Activated naive CD8-positive, alpha-beta T cell treated with anti-CD3 and anti-CD28 coated beads, Interleukin-2, amount 10 ng/mL, durations not matched to agents 7 days and 5 days (primary cell): ENCODE measurements at places on chromosomes 13 and 19.

- no peaks in the 10 kb centered on the region for H3K4me1 ChIP-seq
- H3K4me3 ChIP-seq, result no peak overlapping the region
- no peak for DNase-seq
- H3K27ac ChIP-seq, result no peak overlapping the region
- peaks cover 12% of the 10 kb centered on the region for H3K27me3 ChIP-seq
These were observed 29.7 kb downstream of the OLFM2 start for GRCh38 chr19:9906475-9907087.

- H3K4me3 ChIP-seq, result peak overlapping the region; percentile 81
- no peaks in the 10 kb centered on the region for H3K27me3 ChIP-seq
- peaks cover 5% of the 10 kb centered on the region for H3K4me1 ChIP-seq
- peaks cover 16% of the 10 kb centered on the region for H3K36me3 ChIP-seq
- peak overlapping the region; percentile 9 for H3K27ac ChIP-seq
- no peak for DNase-seq
These were observed 1.4 kb downstream of the BTBD2 start for GRCh38 chr19:2014131-2014571.

GRCh38 chr19:18483119-18483890, 38.6 kb downstream of the ELL start:
- H3K36me3 ChIP-seq, result no peaks in the 10 kb centered on the region
- no peak for DNase-seq
- no peak overlapping the region for H3K4me3 ChIP-seq
- H3K27me3 ChIP-seq, result no peaks in the 10 kb centered on the region
- H3K4me1 ChIP-seq, result peaks cover 45% of the 10 kb centered on the region
- no peak overlapping the region for H3K27ac ChIP-seq

DNA sequence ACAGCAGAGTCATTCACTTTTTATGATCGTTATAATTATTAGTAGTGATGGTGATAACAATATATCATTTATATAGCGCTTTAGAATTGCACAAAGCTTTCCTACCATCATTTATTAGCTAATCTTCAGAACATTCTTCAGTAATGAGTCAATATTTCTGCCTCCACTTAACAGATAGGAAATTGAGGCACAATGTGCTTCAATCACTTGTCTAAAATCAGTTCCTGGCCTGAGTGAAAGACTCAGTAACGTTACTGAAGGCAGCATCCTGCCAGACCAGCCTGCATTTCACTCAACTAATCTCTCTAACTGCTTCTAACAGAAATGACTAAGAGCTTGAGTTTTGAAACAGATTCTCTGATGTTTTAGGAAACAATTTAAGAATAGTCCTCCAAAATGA, 412.1 kb downstream of the MZT1 start:
- H3K36me3 ChIP-seq, result no peaks in the 10 kb centered on the region
- H3K27me3 ChIP-seq, result no peaks in the 10 kb centered on the region
- no peak for DNase-seq

DNA sequence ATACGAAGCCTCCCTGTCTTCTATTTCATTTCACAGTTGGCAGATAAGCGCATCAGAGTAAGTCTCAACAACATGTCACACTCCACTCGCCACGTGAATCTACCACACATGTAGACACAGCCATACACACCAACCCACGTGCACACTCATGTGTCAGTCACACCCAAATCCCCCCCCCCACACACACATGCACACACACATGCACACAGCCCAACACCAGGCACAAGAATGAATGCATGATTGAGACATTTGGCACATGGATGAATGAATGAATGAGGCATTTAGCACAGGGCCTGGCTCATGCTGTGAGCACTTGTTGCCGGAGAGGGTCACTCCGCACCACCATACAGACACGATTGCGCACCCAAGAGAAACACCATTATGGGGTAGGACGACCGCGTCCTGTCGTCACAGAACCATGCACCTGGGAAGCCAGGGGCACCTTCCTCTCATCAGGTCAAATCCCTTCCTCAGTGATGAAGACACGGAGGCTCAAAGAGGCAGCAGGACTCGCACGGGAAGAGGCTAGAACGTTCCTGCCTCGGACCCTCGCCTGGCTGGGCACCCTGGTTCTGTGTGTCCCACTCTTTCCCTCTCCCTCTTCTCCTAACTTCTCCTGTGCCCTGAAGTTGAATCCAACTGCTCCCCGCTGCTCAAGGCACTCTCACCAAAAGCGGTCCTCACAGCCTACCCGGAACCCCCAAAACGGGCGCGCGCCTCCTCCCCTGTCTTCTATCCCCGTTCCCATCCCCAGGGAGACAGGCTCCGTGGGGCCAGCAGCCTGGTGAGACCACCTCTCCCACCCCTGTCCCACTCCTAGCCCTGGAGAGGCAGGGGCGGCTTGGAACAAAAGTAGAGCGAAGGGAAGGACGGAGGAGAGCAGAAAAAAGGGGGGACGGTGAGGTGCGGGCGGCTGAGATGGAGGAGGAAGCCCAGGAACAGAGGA, 1.3 kb downstream of the MEIS3 start:
- H3K4me1 ChIP-seq, result peaks cover 25% of the 10 kb centered on the region
- no peak for DNase-seq
- H3K27me3 ChIP-seq, result peaks cover 74% of the 10 kb centered on the region
- H3K4me3 ChIP-seq, result peak overlapping the region; percentile 40
- no peak overlapping the region for H3K27ac ChIP-seq

GRCh38 chr19:916645-917322, 349 bp upstream of the KISS1R start:
- H3K36me3 ChIP-seq, result no peaks in the 10 kb centered on the region
- peaks cover 10% of the 10 kb centered on the region for H3K4me1 ChIP-seq
- H3K27me3 ChIP-seq, result peaks cover 8% of the 10 kb centered on the region
- H3K27ac ChIP-seq, result no peak overlapping the region
- H3K4me3 ChIP-seq, result peak overlapping the region; percentile 28
- DNase-seq, result no peak

DNA sequence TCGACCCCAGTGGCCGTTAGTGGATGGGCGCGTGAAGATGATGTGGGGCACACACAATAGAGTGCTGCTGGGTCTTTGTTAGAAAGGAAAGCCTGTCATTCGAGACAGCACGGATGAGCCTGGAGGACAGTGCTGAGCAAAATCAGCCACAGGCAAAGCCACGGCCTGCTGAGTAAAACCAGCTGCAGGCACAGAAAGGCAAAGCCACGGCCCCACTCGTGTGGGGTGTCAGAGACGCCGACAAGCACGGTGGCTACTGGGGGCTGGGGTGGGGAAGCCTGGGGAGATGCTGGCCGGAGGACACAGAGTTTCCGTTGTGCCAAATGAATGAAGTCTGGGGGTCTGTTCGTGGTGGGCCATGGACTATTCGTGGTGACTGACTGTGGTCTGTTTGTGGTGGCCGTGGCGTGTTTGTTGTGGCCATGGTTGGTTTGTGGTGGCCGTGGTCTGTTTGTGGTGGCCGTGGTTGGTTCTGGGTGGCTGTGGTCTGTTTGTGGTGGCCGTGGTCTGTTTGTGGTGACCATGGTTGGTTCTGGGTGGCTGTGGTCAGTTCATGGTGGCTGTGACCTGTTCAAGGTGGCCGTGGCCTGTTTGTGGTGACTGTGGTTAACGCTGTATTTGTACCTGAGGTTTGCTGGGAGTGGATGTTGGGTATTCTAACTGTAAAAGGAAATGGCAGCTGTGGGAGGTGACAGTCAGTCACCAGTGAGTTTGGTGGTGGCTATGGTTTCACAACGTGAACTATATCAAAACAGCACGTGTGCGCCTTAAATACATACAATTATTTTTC, 36.3 kb downstream of the MCF2L start:
- no peak for DNase-seq
- H3K4me1 ChIP-seq, result peaks cover 2% of the 10 kb centered on the region
- H3K27me3 ChIP-seq, result no peaks in the 10 kb centered on the region
- peak overlapping the region; percentile 82 for H3K27ac ChIP-seq
- H3K36me3 ChIP-seq, result peaks cover 2% of the 10 kb centered on the region

GRCh38 chr13:98274921-98275487, 97.9 kb upstream of the RNF113B start:
- H3K4me3 ChIP-seq, result no peak overlapping the region
- H3K36me3 ChIP-seq, result no peaks in the 10 kb centered on the region
- H3K4me1 ChIP-seq, result peaks cover 3% of the 10 kb centered on the region
- no peak overlapping the region for H3K27ac ChIP-seq
- no peak for DNase-seq

DNA sequence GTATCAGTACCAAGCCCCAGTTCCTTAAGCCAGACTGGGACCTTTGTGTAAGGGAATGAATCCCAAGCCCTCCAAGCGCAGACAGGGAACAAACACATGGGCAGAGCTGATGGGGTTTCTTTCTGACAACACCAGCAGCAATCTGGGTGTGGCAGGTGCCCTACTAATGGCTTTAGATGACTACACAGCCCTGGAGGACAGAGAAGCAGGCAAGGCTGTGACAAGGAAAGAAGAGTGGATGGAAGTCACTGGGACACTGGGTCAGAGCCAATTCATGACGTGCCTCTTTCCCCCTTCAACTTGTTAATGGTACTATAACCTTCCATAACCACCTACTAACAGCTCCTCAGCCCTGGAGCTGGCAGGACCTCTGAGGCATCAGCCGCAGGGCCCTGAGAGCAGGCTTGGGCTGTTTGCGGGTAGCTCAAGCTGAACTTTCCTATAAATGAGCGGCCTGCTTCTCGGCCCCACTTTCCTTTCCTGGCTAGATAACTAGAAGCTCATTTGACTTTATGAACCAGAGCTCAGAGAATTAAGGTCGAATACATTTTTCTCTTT, 38.9 kb downstream of the RASL11A start:
- H3K27me3 ChIP-seq, result peaks cover 2% of the 10 kb centered on the region
- DNase-seq, result no peak
- H3K4me3 ChIP-seq, result no peak overlapping the region

DNA sequence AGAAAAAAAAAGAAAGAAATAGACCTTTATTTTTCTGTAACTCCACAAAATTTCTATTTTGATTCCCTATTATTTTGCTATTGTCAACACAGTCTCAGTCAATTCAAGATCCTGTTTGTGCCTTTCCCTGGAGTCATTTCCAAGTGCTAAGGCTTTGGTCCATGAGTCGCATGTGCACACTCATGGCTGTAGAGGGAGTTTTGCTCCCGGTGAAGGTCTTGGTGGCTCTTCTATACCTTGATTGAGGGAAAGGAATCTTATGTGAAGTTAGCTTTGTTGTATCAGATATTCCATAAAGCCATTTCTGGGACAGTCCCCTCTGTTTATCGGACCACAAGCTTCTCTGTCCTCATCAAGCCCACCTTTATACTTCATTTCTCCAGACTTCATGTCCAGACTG, 58.7 kb upstream of the ALOX5AP start:
- H3K27ac ChIP-seq, result no peak overlapping the region
- DNase-seq, result no peak
- peaks cover 22% of the 10 kb centered on the region for H3K27me3 ChIP-seq
- peaks cover 1% of the 10 kb centered on the region for H3K36me3 ChIP-seq
- H3K4me3 ChIP-seq, result no peak overlapping the region

- no peaks in the 10 kb centered on the region for H3K36me3 ChIP-seq
- H3K4me1 ChIP-seq, result no peaks in the 10 kb centered on the region
- no peak overlapping the region for H3K27ac ChIP-seq
These were observed 9.2 kb downstream of the ADGRE2 start for GRCh38 chr19:14769201-14769600.

DNA sequence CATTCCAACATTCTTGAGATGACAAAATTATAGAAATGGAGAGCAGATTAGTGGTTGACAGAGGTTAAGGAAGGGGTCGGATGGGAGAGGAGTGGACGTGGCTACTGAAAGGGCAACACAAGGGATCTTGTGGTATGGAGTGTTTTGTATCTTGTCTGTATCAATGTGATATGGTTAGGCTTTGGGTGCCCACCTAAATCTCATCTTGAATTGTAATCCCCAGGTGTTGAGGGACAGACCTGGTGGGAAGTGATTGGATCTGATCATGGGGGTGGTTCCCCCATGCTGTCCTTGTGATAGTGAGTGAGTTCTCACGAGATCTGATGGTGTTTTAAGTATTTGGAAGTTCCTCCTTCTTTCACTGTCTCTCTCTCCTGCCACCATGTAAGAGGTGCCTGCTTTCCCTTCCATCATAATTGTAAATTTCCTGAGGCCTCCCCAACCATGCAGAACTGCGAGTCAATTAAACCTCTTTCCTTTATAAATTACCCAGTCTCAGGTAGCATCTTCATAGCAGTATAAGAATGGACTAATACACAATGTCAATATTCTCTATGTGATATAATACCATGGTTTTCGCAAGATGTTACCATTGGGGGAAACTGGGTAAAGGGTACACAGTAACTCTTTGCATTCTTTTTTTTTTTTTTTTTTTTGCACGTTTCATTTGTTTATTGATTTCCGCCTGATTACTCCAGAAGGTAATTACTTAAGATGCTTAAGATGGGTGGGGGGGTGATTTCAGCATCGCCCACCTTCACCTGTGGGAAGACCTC, 4.9 kb upstream of the IFNL4 start:
- H3K36me3 ChIP-seq, result no peaks in the 10 kb centered on the region
- H3K27ac ChIP-seq, result peak overlapping the region; percentile 26
- H3K4me3 ChIP-seq, result no peak overlapping the region
- peaks cover 14% of the 10 kb centered on the region for H3K27me3 ChIP-seq
- DNase-seq, result no peak
- peaks cover 12% of the 10 kb centered on the region for H3K4me1 ChIP-seq

DNA sequence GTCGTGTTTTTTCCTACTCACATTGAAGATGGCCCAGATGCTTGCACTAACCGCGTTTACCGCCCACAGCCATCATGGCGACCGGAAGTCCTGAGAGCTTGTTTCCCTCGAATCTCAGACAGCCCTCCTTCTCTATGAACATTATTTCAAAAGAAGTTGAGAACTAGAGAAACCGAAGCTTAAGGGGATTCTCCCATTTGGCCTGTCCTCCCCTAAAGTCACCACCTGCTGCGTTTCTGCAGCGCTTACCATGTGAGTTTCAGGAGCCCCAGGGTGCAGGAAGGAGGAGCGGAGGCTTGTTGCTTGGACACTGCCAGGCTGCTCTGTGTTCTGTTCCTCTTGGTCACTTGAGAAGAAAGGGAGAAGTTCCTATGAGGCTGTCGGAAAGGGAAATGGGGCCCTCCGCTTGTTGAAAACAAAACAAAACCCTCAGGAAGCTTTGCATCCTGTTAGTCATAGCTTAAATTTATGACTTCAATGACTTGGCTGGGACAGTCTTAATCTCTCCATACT, 6.2 kb downstream of the CARD8 start:
- peak overlapping the region; percentile 94 for H3K4me3 ChIP-seq
- peak; percentile 78 for DNase-seq
- H3K27me3 ChIP-seq, result no peaks in the 10 kb centered on the region
- peak overlapping the region; percentile 97 for H3K27ac ChIP-seq
- peaks cover 69% of the 10 kb centered on the region for H3K4me1 ChIP-seq
